GM19239 (cell line): ENCODE measurements at places on chromosomes 12 and 14.

- DNase-seq = no peak
Measured at GRCh38 chr14:52802597-52802996, 11.2 kb upstream of the GNPNAT1 start.

DNA sequence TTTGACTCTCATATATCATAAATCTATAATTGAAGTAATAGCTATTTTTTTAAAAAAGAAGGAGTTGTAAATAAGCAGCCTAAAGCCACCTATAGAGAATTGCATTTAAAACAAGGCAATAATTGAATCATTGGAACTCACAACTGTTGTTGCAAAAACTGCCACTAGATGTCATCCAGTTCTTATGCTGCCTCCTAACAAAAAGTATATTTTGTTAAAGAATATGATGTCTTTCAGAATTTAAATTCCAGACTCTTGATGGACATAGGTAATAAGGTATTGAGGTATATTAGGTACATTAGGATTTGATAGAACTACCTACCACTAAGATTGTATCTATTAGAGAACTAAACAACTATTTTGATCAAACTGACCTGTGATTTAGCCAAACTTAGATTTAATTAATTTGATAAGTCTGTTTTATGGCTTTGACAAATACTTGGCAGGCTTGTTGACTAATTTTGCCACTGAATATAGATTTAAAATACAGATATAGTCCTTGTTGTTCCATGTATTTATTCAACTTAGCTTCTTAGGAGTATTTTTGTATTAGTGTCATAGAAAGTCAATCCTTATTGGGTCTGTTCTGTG is 401.4 kb downstream of the RPL10L start:
- no peak for DNase-seq

- no peak for DNase-seq
Measured at GRCh38 chr12:53059434-53060063, 9.7 kb downstream of the TNS2 start.

DNA sequence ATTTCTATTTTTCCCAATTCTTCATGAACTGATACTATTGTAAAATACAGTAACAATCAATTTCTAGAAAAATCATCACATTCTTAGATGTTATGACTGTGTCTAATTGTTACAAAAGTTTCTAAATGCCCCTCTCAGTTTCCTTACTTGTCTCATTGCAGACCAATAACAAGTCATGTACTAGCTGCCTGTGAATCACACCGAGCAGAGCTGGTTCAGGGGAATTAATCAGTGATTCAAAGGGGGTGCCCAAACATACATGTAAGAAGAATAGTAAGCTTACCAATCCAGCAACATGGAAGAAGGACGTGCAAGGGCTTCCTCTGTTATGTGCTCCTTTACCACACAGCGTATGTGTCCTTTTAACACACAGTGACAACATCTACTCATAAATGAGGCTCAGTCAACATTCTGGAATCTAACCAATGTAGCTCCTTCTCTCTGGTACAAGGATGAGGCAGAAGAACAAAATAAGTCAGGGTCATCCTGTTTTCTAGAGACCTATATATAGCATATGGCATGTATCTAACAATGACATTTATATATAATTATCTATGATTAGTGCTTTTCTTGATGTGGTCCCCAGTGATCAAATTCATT is 126.4 kb downstream of the SCN8A start:
- DNase-seq = no peak

- DNase-seq = no peak
Measured at GRCh38 chr12:130909111-130909510, 37.2 kb downstream of the RAN start.

- DNase-seq = no peak
Measured at GRCh38 chr12:123860377-123860776, 98.3 kb downstream of the DNAH10 start.

DNA sequence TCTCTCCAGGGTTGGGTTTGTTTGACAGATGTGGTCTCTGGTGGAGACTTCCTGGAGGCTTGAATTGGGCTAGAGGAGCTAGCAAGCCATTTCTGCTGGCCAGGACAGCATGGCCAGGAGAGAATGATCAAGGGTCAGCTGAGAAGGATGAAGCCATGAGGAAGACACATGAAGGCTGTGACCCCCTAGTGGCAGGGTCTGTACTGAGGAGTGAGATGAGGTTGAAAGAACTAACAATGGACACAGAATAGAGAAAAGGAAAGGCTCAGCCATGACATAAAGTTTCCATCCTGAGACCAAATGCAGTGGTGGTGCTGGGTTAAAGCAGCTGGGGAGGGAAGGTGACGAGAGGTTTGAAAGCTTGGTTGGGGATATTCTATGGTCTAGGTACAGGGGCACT is 89.9 kb downstream of the NT5DC3 start:
- no peak for DNase-seq

- no peak for DNase-seq
Measured at GRCh38 chr14:74906925-74907521, 16.0 kb downstream of the RPS6KL1 start.

GRCh38 chr14:35740215-35740614 is 68.9 kb downstream of the RALGAPA1 start:
- no peak for DNase-seq

DNA sequence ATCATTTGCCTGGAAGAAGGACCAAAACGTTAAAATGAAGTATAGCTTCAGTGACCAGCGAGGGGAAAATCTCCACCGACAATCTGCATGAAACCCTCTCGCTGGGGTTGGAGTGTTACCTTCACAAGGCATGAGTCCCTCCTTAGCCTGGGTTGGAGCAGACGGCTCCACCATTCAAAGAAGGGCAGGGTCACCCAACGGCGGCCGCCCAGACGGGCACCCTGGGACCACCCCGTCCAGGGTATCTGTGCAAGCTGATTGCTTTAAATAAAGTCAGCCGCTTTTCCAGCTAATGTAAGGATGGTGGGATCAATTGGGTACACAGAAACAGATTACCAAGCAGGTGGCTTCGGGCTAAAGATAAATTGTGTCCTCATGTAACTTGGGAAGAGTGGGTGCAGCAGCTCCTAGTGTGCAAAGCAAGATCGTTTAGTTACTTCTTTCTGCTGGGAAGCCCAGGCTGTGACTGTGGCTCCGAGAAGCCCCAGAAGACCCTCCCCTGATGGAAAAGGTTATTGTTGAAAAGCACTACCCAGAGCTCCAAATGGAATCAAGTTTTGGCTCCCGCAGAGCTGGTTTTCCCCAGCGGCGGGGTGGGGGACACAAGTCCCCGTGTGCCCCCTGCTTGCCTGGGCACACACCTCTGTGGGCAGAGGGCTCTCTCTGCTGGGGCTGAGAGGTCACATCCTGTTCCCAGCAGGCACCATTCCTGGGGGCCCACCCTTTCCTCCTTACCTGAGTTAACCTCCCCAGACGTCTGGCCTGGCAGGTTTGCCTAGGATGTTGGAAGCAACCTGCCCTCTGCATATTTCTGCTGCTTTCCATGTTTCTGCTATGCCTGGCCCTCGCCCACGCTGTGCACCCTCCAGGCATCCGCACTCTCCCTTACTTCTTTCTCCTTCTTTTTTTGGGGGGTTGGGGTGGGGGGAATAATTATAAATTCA is 318.6 kb upstream of the DIO3 start:
- DNase-seq = no peak

DNA sequence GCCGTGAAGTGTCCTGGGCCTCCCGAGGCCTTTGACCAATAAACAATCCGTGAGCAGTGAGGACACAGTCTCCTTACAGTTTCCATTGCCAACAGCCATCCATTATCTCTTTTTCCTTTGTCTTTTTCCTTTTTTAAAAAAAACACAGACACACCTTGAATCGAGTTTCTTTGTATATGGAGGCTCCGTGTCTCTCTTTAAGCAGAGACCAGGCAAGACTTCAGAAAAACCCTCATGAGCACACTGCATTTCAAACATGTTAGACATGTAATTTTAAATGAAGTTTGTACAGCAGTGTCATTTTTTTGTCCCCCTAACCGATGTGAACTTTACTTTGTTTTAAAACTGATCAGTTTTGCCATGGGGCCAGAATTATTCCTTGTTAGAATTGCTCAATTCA is 111.1 kb downstream of the SPTSSA start:
- no peak for DNase-seq

- DNase-seq = no peak
Measured at GRCh38 chr12:80692114-80692513, 15.3 kb upstream of the MYF6 start.

DNA sequence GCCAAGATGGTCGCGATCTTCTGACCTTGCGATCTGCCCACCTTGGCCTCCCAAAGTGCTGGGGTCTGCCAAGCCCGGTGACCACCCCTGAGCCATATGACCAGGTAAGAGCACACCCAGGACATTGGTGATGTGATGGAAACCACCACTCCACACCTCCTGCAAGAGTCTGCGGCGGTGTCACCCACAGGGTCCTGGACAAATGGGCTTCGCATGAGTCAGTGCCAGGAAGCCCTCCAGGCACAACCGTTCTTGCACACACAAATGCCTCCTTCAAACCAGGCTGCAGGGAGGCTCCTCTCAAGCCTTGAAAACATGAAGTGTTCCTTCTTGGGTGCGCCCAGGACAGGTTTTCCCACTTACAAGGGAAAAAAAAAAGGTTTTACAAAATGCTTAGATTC is 16.6 kb downstream of the PITPNM2 start:
- DNase-seq = no peak

DNA sequence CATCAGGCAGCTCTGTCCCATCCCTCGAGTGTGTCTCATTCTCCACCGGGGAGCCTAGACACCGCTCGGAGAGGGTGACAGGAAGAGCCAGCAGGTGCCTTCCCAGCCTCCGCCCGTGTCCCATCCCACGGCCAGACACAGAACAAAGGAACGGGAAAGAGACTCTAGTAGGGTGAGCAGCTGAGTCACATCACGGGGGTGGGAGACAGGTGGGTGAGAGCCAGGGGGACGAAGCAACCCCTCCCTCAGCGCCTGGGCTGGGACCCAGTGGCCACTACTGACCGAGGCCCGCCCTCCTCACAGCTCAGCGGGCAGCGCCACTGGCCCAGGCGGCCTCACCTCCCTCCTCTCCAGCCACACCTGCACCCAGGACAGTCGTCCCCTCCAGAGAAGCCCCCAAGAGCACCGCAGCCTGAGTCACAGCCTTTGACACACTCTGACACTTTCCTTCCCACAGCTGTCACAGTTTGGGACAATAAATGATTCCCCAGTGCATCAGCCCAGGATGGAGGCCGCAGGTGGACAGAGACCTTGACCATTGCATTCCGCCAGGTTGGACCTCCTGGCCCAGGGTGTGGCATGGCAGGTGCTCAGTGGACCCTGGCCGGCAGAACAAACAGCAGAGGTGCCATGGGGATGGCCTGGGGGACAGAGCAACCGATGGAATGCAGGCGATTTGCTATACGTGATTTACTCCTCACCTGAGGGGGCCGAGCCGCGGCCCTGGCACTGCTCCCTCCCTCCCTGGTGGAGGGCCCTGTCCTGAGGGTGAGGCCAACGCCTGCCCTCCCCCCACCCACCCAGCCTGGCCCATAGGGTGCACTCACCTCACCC is 45.4 kb upstream of the GALNT9 start:
- DNase-seq = no peak

- no peak for DNase-seq
Measured at GRCh38 chr12:108701779-108702441, 29.4 kb downstream of the CORO1C start.

DNA sequence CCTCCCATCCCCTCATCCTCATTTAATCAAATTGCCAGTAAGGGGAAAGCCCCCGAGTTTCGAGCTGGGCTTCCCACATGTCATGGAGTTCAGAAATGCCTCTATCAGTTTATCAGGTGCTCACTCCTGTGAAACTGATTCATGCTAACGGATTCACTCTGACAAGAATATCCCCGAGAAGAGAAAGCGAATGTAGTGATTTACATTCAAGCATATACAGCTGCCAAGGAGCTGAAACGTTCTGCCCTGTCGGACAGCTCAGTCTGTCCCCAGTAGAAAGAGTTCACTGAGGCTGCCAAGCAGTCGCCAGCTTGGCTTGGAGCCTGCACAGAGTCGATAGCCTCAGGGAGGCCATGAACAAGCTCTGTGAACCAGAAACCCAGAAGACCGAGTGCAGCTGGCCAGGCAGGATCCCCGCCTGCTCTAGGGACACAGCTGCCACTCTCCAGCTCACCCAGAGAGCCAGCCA is 88.4 kb downstream of the TMCC3 start:
- peak; percentile 38 for DNase-seq

- DNase-seq = no peak
Measured at GRCh38 chr12:68667291-68667690, 19.5 kb upstream of the NUP107 start.

DNA sequence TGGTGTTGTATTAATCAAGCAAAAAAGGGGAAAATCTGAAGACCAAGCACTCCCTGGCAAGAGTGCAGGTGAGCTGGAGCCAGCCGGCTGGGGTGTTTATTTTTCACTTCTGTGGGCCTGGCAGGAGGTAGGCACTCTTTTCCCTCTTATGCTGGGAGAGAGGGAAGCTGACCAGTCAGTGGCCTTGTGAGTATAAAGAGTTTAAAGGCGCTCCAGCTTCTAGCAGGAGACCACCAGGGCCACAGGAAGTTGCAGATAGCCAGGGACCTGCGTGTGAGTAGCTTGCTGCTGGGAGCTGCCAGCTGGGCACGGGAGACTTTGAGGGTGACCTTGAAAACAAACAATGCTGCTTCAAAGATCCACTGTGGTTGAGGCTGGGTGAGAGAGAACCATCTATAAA is 217.4 kb upstream of the PWP1 start:
- DNase-seq = no peak

DNA sequence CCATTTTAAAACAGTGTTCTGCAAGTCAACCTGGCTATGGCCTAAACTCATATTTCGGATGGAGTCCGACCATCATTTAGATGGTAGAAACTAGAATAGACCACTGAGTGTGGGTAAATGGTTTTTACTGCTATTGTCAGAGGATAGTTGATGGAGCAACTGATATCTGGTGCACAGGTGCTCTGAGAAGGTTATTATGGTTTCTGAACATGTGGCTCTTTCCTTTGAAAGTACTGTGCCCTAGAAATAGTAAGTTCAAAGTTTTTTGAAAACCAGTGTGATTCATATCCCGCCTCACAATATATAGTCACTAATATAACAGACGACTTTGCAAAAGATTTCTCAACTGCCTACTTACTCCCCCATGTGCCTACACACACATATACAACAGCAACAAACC is 64.4 kb upstream of the BTG1 start:
- no peak for DNase-seq

DNA sequence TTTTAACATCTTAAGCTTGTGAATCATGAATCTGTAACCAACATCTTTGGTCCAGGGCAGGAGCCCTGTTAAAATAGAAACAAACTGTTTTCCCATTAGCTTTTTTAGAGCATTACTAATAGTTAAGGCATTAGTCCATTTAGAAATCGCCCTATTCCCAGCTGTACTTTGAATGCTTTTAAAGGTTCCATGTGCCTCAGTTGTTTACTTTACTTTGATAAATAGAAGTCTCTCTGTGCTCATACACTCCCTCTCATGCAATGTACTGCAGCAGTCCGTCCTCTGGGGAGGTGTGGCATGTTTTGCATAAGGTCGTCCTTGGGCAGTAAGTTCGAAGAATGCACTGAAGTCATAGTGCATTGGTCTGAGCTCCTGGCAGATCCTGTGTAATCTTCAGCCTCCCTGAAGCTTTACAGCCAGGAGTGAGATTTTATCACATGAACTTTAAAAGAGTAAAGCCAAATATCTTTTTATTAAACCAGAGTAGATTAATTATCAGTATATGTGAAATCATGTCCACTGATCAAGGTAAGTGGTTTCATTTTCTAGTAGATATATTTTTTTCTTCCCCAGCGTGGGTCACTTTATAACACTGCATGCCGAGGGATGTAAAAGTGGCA is 134.7 kb downstream of the FGD4 start:
- no peak for DNase-seq
